ENCODE measurements at places on chromosomes 12 and 14. TPM values are rescaled to one million over a fixed set of nuclear protein-coding genes. Genes with fewer than 3 reads are reported as not detected.

The SAV1 gene
- total RNA-seq: 47.2 TPM

The B3GNT4 gene
- 0.22 TPM for total RNA-seq

The KRT78 gene
- not detected for total RNA-seq

The CLBA1 gene
- 12.0 TPM for total RNA-seq

The OR6C2 gene
- not detected for total RNA-seq

The COPZ1 gene
- total RNA-seq: 143 TPM

The SPTB gene
- total RNA-seq: 0.22 TPM

The KLRD1 gene
- total RNA-seq: 0.22 TPM

The RIPK3 gene
- not detected for total RNA-seq

The PTPN6 gene
- total RNA-seq: 0.22 TPM

The RNASE7 gene
- not detected for total RNA-seq

The PLEKHG7 gene
- total RNA-seq: not detected

The CLEC9A gene
- total RNA-seq: not detected

The FSCB gene
- 0.22 TPM for total RNA-seq

The FBRSL1 gene
- total RNA-seq: 7.4 TPM

The DNAJC22 gene
- total RNA-seq: 2.1 TPM

The RHOJ gene
- 1.5 TPM for total RNA-seq

The TMEM179 gene
- not detected for total RNA-seq

The STON2 gene
- total RNA-seq: not detected

The OAS1 gene
- 4.7 TPM for total RNA-seq

The MAP1LC3B2 gene
- 2.0 TPM for total RNA-seq

The LRTM2 gene
- not detected for total RNA-seq

The MYH7 gene
- total RNA-seq: not detected

The HOXC13 gene
- total RNA-seq: under 0.01 TPM

The CNOT2 gene
- total RNA-seq: 140 TPM

The TRIM9 gene
- total RNA-seq: not detected

The CACNA1C gene
- 3.6 TPM for total RNA-seq

The AHNAK2 gene
- total RNA-seq: 9.2 TPM

The TMED8 gene
- total RNA-seq: 6.6 TPM

The DPPA3 gene
- total RNA-seq: not detected

The NDRG2 gene
- 1.7 TPM for total RNA-seq

The SLC4A8 gene
- total RNA-seq: 8.2 TPM

The PTPRO gene
- total RNA-seq: 0.72 TPM

The NRIP2 gene
- not detected for total RNA-seq

The GZMB gene
- not detected for total RNA-seq

The KCNC2 gene
- not detected for total RNA-seq

The RFX4 gene
- not detected for total RNA-seq

The KRT6C gene
- not detected for total RNA-seq

The SERPINA10 gene
- not detected for total RNA-seq

The AKAP5 gene
- total RNA-seq: 0.86 TPM

The KRT75 gene
- total RNA-seq: not detected

The MAP3K9 gene
- 0.88 TPM for total RNA-seq

The LRRIQ1 gene
- total RNA-seq: not detected

The EIF2S1 gene
- 260 TPM for total RNA-seq

The ASIC1 gene
- 0.72 TPM for total RNA-seq

The PELI2 gene
- 3.4 TPM for total RNA-seq

The PTCSC3 gene
- total RNA-seq: not detected

The SMCO3 gene
- total RNA-seq: not detected

The BATF gene
- 0.72 TPM for total RNA-seq

The TAS2R13 gene
- 1.8 TPM for total RNA-seq

Measured in placental pericyte (primary cell).